ENCODE measurements at places on chromosomes 6 and 20.

- no peak for DNase-seq
Observed at GRCh38 chr20:1490643-1491195, 501 bp downstream of the SIRPB2 start.

DNA sequence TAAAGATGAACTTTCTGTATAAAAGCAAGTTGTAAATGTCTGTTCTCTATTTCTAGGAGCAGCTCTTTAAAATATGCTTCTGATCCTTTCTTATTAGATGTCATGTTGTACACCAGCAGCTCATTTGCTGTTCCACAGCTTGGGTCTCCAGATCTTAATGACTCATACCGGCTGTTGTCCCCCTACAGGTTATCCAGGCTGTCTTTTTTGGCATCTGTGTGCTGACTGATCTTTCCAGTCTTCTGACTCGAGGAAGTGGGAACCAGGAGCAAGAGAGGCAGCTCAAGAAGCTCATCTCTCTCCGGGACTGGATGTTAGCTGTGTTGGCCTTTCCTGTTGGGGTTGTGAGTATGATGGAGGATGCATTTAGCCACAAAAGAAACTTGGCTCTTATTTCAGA lies 76.0 kb downstream of the AIG1 start:
- DNase-seq: no peak

- peak; percentile 9 for DNase-seq
Observed at GRCh38 chr20:13430346-13431002, 208.3 kb downstream of the TASP1 start.

- no peak for DNase-seq
Observed at GRCh38 chr6:165835410-165835851, 172.4 kb upstream of the PDE10A start.

DNA sequence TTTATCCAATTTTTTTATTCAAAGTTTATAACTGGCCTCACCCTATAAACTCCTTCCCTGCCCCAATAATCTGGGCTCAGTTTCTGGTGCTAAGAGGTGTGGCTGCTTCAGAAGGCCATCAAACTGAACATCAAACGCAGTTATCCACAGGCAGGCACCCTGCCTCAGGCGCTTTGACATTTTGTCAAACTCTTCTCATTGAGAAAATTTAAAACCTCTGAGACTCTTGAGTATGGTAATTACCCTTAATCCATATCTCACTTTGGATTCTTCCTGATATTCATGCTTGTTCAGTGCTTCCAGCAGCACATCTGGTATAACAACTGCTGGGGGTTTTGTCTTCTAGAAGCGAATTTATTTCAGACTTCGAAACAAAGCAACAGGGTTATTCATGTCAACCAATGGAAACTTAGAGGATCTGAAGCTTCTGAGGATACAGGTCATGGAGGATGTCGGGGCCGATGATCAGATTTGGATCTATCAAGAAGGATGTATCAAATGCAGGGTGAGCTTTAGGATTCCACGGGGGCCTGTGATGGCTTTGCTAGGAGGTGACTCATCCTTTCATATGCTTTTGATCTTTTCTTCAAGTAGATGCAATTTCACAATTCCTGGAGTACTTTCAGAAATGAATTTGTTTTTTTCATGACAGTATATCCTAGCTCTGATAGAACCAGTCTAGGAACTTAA lies 68.2 kb downstream of the RTN4IP1 start:
- no peak for DNase-seq

- no peak for DNase-seq
Observed at GRCh38 chr6:27839626-27840475, 72.3 kb downstream of the OR2B2 start.

GRCh38 chr6:112206110-112206458 lies 48.3 kb downstream of the LAMA4 start:
- no peak for DNase-seq

GRCh38 chr6:46628498-46628897 lies 24.1 kb downstream of the CYP39A1 start:
- DNase-seq: no peak

DNA sequence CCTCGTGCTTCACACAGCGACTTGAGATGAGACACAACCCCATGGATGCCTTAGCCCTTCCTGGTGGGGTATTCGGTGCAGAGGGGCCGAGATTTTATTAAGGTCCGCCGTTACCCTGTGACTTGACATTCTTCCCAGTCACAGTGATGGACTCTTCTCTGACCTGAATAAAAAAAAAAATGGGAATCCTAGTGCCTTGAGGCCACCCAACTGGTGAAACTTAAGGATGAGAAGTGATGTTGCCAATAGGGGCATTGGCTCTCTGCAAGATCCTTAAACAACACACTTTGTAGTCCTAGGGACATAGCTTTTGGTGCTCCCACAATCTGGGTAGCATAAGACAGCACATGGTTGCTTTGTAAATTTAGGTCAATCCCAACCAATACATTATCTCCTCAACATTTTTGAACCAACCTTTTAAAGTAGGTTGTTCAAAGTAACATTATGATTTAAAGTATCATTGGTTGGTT lies 814 bp upstream of the ADNP start:
- no peak for DNase-seq

DNA sequence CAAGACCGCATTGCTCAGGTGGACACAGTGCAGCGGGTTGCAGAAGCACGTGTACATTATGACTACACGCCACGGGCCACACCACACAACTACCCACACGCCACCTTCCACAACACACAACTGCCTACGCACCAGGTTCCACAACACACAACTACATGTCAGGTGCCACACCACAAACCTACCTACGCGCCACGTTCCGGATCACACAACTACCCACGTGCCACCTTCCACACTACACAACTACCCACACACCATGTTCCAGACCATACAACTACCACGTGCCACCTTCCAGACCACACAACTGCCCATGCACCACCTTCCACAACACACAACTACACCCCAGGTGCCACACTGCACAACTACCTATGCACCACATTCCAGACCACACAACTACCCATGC lies 20.5 kb downstream of the THBS2 start:
- no peak for DNase-seq

DNA sequence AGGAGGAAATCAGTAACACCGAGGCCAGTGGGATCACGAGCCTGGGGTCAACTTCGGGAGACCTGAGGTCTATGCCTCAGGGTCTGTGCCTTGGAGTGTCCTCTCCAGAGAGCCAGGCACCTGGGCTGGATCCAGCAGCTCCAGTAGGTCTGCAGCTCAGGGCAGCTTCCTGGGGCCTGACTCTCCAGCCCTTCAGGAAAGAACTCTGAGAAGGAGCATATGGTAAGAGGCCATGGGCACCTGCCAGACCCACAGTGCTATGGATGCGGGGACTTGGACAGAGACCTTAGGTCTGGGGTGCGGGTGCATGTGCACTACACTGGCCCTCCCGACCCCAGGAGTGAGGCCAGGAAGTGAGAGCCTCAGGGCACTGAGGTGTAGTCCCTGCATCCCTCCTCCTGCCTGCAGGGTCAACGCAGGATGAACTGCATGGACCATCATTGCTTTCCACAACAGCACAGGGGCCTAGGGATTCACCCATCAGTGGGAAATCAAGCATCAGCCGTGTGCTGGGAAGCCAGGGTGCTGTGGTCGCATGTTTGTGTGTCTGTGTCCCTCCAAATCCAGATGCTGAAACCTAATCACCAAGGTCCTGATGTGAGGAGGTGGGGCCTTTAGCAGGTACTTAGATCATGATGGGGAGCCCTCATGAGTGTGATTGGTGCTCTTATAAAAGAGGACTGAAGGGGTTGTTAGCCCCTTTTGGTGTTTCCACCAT lies 210.9 kb upstream of the CST7 start:
- DNase-seq: no peak

Data from GM06990 (cell line).